Peyer's patch (tissue), 4 donors: ENCODE measurements at places on chromosomes 4 and X. TPM values are rescaled to one million over a fixed set of nuclear protein-coding genes. Genes with fewer than 3 reads are reported as not detected.

GRCh38 chrX:120015145-120016067, 62.1 kb downstream of the RHOXF2B start:
- no peak for DNase-seq

The H2BW2 gene
- not detected for total RNA-seq

DNA sequence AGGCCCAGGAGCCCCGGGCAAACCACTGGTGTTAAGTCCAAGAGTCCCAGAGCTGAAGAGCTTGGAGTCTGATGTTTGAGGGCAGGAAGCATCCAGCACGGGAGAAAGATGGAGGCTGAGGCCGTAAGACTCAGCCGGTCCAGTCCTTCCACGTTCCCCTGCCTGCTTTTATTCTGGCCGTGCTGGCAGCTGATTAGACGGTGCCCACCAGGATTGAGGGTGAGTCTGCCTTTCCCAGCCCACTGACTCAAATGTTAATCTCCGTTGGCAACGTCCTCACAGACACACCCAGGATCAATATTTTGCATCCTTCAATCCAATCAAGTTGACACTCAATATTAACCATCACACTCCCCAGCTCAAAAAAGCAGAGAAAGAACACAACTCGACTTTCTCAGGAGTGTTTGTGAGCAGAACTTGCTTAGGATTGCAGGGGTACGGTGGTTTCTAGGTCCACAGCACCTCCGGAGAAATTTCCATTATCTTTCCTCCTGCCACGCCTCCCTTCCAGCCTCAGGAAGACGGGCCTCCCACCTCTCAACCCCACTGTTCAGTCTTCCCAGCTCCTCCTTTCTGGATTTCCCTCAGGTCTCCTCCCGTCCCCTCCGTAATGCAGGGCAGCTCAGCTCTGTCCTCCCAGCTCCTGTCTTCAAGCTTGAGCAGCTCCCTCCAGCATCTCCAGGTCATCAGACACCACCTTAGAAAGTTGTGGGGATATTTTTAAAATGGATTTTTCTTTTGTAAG, 13.3 kb upstream of the TMEM271 start:
- no peak for DNase-seq

The IGFBP7 gene
- total RNA-seq, result 37.1 TPM

- no peak for DNase-seq
These were observed 66.7 kb downstream of the COQ2 start for GRCh38 chr4:83217721-83218522.

The ABCB7 gene
- 27.7 TPM for total RNA-seq

- DNase-seq, result no peak
These were observed 29.6 kb downstream of the REST start for GRCh38 chr4:56937262-56937661.

GRCh38 chr4:52311464-52312125, 260.5 kb downstream of the SPATA18 start:
- DNase-seq, result no peak
